ENCODE measurements at places on chromosomes 16 and 17.

DNA sequence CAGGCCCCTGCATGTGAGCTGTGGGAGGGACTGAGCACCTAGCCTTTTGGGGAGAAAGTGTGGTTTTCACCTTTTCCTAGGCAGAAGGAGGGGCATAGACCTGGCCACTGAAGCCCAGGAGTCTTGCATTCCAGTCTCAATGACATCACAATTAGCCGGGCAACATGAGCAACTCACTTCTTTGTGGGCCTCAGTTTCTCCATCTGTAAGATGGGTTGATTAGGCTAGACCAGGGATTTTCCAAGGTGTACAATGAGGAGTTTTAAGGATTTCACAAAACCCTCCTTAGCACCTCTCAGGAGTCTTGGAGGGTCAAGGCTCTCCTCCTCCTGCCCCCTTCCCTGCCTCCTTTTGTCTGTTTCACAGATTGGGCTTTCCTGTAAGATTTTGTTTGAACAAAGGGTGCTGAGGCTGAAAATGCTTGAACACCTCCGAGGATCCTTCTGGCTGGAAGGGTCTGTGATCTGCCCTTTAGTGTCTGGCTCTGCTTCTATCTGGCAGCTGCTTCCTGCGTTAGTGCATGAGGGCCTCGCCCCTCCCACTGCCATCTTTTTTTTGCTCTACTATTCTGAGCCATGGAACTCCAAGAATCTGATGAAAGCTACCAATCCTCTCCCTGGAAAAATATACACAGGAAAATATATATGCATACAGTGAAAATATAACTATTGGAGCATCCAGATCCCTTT, 52.4 kb upstream of the ETV4 start:
- DNase-seq, result no peak

DNA sequence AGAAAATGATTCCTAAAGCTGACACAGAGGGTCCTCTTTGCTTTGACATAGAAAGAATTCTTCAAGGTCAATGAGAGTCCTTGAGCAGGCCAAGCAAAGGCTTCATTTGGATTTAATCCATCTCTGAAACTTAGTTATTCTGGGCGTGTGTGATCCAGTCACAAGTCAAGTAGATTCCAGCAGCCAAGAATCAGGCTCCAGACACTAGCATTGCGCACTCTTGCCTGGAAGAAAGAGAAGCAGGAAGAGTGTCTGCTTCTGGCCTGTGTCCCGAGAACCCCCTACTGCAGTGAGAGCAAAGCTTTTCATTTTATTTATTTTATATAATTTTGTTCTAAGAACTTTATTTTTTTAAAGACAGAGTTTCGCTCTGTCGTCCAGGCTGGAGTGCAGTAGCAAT, 88.2 kb upstream of the CACNG5 start:
- DNase-seq, result no peak

DNA sequence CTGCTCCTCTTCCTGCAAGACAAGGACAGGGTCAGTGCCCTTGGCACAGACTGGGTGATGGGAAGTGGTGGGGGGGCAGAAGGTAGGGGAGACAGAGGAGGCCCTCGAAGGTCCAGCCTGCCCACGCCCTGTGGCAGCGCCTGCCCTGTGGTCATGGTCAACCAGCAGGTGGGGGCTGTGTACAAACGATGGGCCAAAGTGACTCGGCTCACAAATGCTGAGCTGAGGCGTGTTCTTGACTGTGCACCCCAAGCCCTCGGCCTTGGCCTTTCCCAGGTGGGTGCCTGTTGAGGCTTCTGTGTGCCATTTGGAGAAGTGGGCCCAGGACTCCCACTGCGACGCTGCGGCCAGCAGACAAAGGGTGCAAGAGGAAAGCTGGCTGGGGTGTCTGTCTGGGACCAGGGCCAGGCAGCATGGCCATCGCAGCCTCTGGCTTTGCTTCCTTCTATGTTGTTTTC, 22.6 kb downstream of the MXRA7 start:
- no peak for DNase-seq

DNA sequence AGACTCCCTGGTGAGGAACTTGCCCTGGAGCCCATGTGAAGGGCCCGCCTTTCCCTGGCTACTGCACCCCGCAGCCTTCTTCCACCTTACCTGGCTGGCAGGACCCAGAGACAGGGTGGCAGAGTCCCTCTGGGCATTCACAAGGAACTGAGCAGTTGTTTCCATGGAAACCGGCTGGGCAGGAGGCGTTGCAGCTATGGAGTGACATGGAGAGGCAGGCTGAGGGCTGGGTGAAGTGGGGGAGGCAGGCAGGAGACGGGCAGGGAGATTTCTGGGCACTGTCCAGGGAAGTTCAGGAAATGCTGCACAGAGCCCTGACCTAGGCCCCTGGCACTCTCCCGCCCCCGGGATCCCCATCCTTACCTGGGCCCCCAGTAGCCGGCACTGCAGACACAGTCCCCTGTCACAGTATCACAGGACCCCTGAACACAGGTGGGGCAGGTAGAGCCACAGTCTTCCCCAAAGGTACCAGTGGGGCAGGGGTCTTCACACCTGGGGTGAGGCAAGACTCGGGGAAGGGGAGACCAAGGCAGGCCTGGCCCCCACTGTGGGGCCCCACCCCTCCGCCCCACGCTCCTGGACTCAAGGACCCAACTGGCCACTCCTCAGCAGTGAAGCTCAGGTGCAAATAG, 5.9 kb downstream of the SCARF1 start:
- DNase-seq, result no peak

- no peak for DNase-seq
Observed at GRCh38 chr16:71666928-71667707, 41.1 kb downstream of the MARVELD3 start.
